Mesangial cell (primary cell): ENCODE measurements at places on chromosomes 4 and X. TPM values are rescaled to one million over a fixed set of nuclear protein-coding genes. Genes with fewer than 3 reads are reported as not detected.

The EGF gene
- 0.16 and 0.25 TPM in 2 replicates for total RNA-seq

The UTP3 gene
- total RNA-seq = 11.4 and 11.9 TPM in 2 replicates

The APOOL gene
- total RNA-seq = 3.4 and 6.6 TPM in 2 replicates

The ASB9 gene
- total RNA-seq = 2.2 and 4.2 TPM in 2 replicates

The TMEM35A gene
- total RNA-seq = 0.16 and 0.38 TPM in 2 replicates

The RBMXL3 gene
- total RNA-seq = not detected in 2 replicates

The USP27X gene
- total RNA-seq = 2.3 and 3.3 TPM in 2 replicates

The GPAT3 gene
- 5.4 and 5.6 TPM in 2 replicates for total RNA-seq

The PPP4R3C gene
- total RNA-seq = not detected in 2 replicates

The STARD8 gene
- total RNA-seq = 4.1 TPM in 2 replicates

The NEIL3 gene
- 0.76 and 11.4 TPM in 2 replicates for total RNA-seq

The SLBP gene
- total RNA-seq = 78.3 and 106 TPM in 2 replicates

The VSIG1 gene
- 0.16 and 0.51 TPM in 2 replicates for total RNA-seq

The CSAG3 gene
- not detected in 2 replicates for total RNA-seq

The TMSB15A gene
- total RNA-seq = 5.3 and 19.9 TPM in 2 replicates

The NSUN7 gene
- total RNA-seq = 6.0 and 8.4 TPM in 2 replicates

The FAM241A gene
- total RNA-seq = 0.38 and 0.81 TPM in 2 replicates

The CDX4 gene
- not detected in 2 replicates for total RNA-seq

The EREG gene
- 2.0 and 3.7 TPM in 2 replicates for total RNA-seq

The SPIN2A gene
- 1.0 TPM in 1 of 2 replicates, not detected in the other for total RNA-seq

The PLRG1 gene
- 47.4 and 56.2 TPM in 2 replicates for total RNA-seq

The HSFX1 gene
- 0.13 and 0.81 TPM in 2 replicates for total RNA-seq

The KLF8 gene
- total RNA-seq = 0.49 and 0.89 TPM in 2 replicates

The MAGEB10 gene
- not detected in 2 replicates for total RNA-seq

The FGF2 gene
- total RNA-seq = 10.9 and 11.2 TPM in 2 replicates

The RHOXF1 gene
- total RNA-seq = not detected in 2 replicates

The ETDB gene
- not detected in 2 replicates for total RNA-seq

The TMSB15B gene
- 4.2 and 13.7 TPM in 2 replicates for total RNA-seq

The RAB40AL gene
- total RNA-seq = 0.51 TPM in 1 of 2 replicates, not detected in the other

The SLC4A4 gene
- total RNA-seq = 5.9 and 23.8 TPM in 2 replicates

The DCAF8L2 gene
- not detected in 2 replicates for total RNA-seq

The SULT1E1 gene
- total RNA-seq = 1.8 and 6.3 TPM in 2 replicates

The TBC1D14 gene
- 30.8 and 41.3 TPM in 2 replicates for total RNA-seq

The PDE6B gene
- 4.2 and 29.0 TPM in 2 replicates for total RNA-seq

The GRPR gene
- total RNA-seq = not detected in 2 replicates

The PNCK gene
- total RNA-seq = 1.1 TPM in 1 of 2 replicates, not detected in the other

The PHEX gene
- under 0.01 and 0.33 TPM in 2 replicates for total RNA-seq

The RAP2C gene
- total RNA-seq = 12.7 and 15.0 TPM in 2 replicates

The CORIN gene
- 0.13 and 0.49 TPM in 2 replicates for total RNA-seq

The IL15 gene
- total RNA-seq = 6.6 and 7.3 TPM in 2 replicates

The POU4F2 gene
- total RNA-seq = not detected in 2 replicates

The PNMA6F gene
- total RNA-seq = not detected in 2 replicates

The CTAG1B gene
- not detected in 2 replicates for total RNA-seq
